Caco-2 (cell line): ENCODE measurements at places on chromosomes 7 and 10. TPM values are rescaled to one million over a fixed set of nuclear protein-coding genes. Genes with fewer than 3 reads are reported as not detected.
A peak's percentile ranks its signal among the peaks of the same experiment; 100 is the strongest.

GRCh38 chr10:45118929-45119328 lies 118.2 kb downstream of the ZNF22 start:
- no peak for DNase-seq

DNA sequence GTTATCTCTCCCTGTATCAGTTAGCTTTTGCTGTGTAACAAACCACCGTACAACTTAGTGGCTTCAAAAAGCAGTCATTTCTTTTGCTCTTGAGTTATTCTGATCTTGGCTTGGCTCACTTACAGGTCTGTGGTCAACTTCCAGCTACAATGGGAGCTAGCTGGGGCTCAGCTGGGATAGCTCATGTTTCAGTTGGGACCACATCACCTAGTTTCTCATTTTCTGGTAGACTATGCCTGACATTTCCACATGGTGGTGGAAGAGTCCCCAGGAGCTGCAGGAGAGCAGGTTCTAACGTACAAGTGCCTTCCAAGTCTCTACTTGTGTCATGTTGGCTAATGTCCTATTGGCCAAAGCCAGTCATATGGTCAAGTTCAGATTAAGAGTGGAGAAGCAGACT lies 25.8 kb upstream of the PIP4K2A start:
- no peak for DNase-seq

DNA sequence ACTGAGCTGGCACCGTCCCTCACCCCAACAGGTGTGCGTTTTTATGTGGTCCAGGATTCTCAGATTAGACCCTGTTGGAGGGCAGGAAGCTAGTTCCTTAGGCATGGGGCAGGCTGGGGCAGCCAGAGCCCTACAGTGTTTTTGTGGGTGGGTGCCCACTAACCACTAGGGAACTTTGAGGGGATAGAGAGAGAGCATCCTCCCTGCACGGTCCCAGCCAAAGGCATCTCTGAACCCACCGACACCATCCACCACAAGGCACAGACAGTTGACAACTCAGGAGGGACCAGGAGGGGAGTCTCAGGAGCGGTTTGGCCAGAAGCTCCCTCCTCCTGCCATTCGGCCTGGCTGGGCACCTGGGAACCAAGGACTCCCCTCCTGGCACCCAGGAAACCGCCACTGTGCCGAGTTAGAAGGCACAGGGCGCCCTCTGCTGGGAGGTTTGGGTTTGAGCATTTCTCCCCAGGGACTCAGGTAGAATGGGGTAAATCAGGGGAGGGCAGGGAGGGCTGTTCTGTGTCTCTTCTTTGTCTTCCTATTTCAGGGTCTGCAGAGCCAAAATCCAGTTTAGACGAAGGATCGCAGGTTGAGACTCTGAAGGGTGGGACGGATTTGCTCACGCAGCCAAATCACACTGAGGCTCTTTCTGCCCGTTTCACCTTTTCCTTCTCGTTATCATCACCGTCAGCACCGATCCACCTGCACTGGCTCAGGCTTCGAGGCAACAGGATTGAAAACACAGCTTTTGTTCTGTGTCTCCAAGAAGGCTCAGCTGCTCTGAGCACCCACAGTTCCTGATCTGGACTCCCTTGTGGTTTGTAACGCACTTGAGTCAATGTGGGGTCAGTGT lies 84.8 kb upstream of the COL13A1 start:
- peak; percentile 86 for DNase-seq

GRCh38 chr7:37970211-37970610 lies 49.8 kb downstream of the EPDR1 start:
- no peak for DNase-seq

DNA sequence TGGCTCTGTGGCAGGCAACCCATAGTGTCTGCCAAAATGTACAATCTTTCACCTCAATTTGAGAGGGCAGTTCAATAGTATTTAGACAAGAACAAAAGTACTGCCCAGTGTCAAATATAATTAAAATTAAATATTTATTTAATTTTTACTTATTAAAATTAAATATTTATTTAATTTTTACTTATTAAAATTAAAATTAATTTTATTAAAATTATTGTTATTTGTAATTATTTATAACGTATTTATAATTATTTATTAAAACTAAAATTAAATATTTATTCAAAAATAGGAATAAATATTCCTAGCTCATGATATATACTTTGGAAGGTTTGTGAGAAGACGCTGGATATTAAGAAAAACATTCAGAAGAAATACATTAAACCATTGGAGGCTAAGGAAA lies 93.7 kb upstream of the CAV2 start:
- no peak for DNase-seq

- no peak for DNase-seq
These were observed 49.0 kb upstream of the TPK1 start for GRCh38 chr7:144884896-144885295.

DNA sequence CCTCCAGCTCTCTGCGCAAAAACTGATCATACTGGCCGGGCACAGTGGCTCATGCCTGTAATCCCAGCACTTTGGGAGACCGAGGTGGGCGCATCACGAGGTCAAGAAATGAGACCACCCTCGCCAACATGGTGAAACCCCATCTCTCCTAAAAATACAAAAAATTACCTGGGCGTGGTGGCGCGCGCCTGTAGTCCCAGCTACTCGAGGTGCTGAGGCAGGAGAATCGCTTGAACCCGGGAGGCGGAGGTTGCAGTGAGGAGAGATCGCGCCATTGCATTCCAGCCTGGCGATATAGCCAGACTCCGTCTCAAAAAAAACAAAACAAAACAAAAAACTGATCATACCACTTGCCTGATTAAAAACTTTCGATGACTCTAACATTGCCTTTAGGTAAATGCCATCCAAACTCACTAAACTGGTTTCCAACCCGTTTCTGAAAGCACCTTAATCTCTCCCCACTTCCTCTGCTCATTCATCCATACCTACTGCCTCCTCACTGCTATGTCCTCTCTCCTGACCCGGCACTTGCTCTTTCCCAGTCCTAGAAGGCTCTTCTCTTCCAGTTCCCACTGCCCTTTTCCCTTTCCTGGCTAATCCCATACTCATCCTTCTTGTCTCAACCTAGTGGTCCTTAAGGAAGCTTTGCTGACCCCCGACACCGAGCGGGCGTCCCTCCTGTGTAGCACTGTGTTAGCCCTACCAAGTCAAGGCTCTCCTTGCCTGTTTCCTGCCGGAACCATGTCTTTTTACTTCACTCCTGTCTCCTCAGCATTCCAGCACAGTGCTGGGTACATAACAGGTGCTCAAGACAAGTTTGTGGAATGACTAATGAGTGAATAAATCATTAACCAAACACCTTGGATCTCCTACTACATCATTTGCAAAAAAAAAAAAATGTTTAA lies 686 bp upstream of the MIOS start:
- peak; percentile 65 for DNase-seq

Gene NRG3
- 0.66 and 1.1 TPM in 2 replicates for total RNA-seq

GRCh38 chr10:112397592-112397991 lies 23.7 kb downstream of the ACSL5 start:
- DNase-seq: no peak

- DNase-seq: no peak
These were observed 29.0 kb downstream of the ANKMY2 start for GRCh38 chr7:16616542-16616941.

GRCh38 chr10:27439101-27439500 lies 65.0 kb upstream of the RAB18 start:
- DNase-seq: no peak

Gene ADRB1
- total RNA-seq: 2.1 and 2.3 TPM in 2 replicates

Gene ANXA11
- total RNA-seq: 316 and 327 TPM in 2 replicates

GRCh38 chr10:17756557-17757217 lies 4.7 kb downstream of the TMEM236 start:
- no peak for DNase-seq

- DNase-seq: no peak
These were observed 52.7 kb downstream of the DENND11 start for GRCh38 chr7:141649137-141649864.

GRCh38 chr7:28423918-28424514 lies 11.7 kb downstream of the CREB5 start:
- no peak for DNase-seq

Gene PPP1R3C
- not detected in 2 replicates for total RNA-seq

Gene TFPI2
- not detected in 2 replicates for total RNA-seq

Gene LBX1
- not detected in 2 replicates for total RNA-seq

GRCh38 chr10:35487336-35488034 lies 117.7 kb upstream of the GJD4 start:
- DNase-seq: no peak
